ENCODE measurements at places on chromosomes 2 and 18.

DNA sequence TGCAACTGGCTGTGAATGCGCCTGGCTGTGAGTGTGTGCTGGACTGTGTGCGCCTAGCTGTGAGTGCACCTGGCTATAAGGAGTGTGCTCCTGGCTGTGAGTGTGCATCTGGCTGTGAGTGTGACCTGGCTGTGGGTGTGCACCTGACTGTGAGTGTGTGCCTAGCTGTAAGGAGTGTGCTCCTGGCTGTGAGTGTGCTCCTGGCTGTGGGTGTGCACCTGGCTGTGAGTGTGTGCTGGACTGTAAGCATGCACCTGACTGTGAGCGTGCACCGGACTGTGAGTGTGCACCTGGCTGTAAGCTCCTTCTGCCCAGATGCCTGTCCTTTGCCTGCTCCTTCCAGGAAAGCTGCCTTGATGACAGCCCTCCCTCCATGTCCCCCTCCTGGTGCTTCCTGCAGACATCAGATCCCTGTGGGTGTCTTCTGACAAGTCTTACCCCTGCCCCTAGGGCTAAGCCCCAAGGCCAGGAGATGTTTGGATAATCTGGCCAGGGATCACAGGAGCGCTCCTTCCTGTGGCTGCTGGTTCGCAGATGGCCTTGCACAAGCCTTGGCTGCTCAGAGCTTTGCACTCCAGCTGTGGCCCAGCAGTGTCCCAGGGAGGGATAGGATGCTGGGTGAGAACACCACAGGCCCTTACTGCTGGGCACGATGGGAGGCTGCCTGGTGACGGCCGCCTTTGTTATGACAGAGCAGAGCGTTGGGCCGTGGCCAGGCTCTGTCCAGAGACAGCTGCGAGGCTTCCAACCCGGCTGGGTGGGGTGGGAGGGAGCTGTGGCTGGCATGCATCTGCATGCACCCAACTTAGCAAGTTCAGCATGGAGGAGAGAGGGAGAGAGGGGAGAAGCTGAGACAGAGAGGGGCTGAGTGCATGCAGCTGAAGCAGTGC, 89.9 kb downstream of the GLI2 start:
- no peaks in the 10 kb centered on the region for H3K36me3 ChIP-seq
- H3K4me1 ChIP-seq, result no peaks in the 10 kb centered on the region
- H3K27me3 ChIP-seq, result no peaks in the 10 kb centered on the region
- no peak for DNase-seq

- no peaks in the 10 kb centered on the region for H3K36me3 ChIP-seq
- no peaks in the 10 kb centered on the region for H3K27me3 ChIP-seq
- H3K27ac ChIP-seq, result no peak overlapping the region
- no peaks in the 10 kb centered on the region for H3K4me1 ChIP-seq
- DNase-seq, result no peak
Measured at GRCh38 chr2:133438848-133439564, 129.3 kb downstream of the NCKAP5 start.

DNA sequence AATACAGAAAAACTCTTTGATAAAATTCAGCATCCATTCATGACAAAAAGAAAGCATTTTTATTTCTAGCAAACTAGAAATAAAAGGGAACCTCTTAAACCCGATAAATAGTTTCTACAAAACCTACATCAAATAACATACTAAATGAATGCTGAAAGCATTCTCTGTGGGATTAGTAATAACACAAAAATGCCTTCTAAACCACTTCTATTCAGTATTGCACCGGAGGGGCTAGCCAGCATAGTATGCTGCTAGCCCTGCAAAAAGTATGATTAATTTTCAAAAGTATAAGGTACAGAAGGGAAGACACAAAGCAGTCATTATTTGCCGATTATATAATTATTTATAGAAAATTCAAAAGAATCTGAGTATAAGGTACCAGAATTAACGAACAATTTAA, 145.2 kb downstream of the DTNB start:
- H3K27ac ChIP-seq, result no peak overlapping the region
- no peaks in the 10 kb centered on the region for H3K27me3 ChIP-seq
- H3K4me1 ChIP-seq, result no peaks in the 10 kb centered on the region
- H3K4me3 ChIP-seq, result no peak overlapping the region
- DNase-seq, result no peak

DNA sequence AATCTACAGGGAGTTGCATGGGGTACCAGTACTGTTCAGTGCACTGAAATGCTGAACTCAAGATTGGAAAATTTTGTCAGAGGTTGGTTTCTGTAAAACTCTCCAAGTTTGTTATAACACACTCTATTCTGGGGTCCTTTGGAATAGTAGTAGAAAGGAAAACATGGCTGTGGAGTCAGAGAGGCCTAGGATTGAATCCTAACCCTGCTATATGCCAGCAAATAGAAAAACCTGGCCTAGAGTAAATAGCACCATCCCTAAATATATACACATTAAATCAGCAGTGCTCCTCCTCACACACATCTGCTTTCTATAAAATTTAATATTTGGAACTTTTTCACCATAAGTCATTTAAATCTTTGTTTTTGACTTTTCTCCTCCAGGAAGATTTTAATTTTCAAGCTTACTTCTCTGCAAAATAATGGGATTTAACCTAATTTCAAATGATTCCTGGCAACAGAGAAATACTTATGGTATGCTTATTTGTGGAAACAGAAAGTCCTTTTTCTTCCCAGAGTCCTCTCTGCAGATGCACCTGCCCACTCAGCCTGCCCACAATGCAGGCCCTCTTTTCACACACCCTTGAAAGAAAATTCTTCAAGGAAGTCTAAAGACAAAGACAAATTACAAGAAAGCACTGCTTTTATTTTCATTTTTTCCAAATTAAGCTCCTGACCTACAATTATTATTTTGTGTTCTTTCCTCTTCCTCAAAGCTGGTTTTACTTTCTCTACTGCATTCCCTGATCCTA, 197.5 kb upstream of the LRRTM1 start:
- no peaks in the 10 kb centered on the region for H3K4me1 ChIP-seq
- DNase-seq, result no peak
- no peaks in the 10 kb centered on the region for H3K27me3 ChIP-seq
- no peak overlapping the region for H3K27ac ChIP-seq
- no peak overlapping the region for H3K4me3 ChIP-seq

DNA sequence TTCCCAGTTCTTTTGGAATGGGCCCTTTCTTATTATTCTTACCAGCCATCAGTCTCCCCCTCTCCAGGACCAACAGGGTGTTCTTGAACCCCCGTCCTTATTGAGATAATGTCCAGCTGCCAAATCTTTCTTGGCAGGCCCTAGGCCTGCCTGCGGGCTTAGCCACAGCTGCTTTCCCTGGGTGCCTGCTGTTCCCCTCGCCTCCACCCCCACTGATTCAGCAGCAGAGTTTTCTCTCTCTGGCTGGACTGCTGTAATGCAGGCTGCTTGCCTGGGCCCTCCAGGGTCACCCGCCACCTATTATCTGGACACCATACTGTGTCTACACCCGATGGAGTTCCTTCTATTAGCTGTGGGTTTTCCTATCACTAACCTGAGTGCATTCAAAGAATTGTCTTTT, 395.4 kb upstream of the ATP5MC3 start:
- H3K4me1 ChIP-seq, result peaks cover 22% of the 10 kb centered on the region
- no peak for DNase-seq
- H3K27ac ChIP-seq, result no peak overlapping the region
- peaks cover 6% of the 10 kb centered on the region for H3K27me3 ChIP-seq

DNA sequence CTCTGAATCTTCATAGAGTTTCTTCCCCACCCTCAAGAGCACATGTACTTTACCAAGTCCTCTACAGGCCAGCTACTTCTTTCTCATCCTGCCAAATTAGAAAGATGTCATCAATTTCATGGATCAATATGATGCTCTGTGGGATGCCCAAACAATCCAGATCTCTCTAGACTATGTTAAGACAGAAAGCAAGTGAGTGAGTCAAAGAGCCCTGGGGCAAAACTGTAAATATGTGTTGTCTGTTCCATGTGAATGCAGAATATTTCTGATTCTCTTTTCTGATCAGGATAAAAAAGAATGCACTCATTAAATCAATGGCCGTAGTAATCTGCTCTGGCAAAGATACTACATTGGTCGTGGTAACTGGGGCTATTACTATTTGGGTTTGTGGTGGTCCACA, 53.1 kb upstream of the ROCK2 start:
- no peaks in the 10 kb centered on the region for H3K36me3 ChIP-seq
- H3K4me3 ChIP-seq, result no peak overlapping the region
- no peaks in the 10 kb centered on the region for H3K27me3 ChIP-seq

GRCh38 chr2:150567771-150568301, 80.4 kb upstream of the RND3 start:
- H3K27ac ChIP-seq, result no peak overlapping the region
- no peak overlapping the region for H3K4me3 ChIP-seq
- no peak for DNase-seq
- no peaks in the 10 kb centered on the region for H3K36me3 ChIP-seq
- H3K27me3 ChIP-seq, result no peaks in the 10 kb centered on the region

All from natural killer cell (primary cell).